ENCODE measurements at places on chromosomes 11 and 22.

- DNase-seq: no peak
Measured at GRCh38 chr22:29484642-29485041, 4.6 kb downstream of the NEFH start.

DNA sequence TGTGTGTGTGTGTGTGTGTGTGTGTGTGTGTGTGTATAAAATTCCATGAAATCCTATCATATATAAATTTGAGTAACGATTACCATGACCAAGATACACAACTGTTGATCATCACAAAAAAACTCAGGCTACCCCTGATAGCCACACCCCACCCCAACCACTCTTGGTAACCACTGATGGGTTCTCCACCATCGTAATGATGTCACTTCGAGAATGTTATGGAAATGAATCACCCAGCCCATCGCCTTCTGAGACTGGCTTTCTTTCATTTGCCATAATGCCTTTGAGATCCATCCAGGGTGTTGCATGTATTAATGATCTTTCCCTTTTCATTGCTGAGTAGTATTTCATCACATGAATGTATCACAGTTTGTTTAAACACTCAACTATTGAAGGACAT lies 496.0 kb downstream of the MIAT start:
- no peak for DNase-seq

GRCh38 chr22:22124374-22124773 lies 120.2 kb upstream of the VPREB1 start:
- DNase-seq: no peak

- no peak for DNase-seq
Measured at GRCh38 chr11:5655474-5655873, 29.4 kb downstream of the TRIM5 start.

GRCh38 chr11:69004411-69005182 lies 8.4 kb downstream of the MRGPRF start:
- no peak for DNase-seq

DNA sequence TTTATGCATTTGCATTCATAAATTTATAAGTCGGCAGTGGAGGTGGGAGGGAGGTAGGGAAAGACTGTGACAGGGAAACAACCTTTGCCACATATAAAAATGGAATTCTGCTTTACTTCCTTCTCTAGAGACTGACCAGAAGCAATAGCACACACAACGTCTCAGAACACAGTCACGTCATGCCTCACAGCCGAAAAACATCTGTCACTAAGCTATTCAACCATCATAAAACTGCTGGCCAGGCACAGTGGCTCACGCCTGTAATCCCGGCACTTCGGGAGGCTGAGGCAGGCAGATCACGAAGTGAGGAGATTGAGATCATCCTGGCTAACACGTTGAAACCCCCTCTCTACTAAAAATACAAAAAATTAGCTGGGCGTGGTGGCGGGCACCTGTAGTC lies 101.0 kb upstream of the CHRM4 start:
- DNase-seq: no peak

DNA sequence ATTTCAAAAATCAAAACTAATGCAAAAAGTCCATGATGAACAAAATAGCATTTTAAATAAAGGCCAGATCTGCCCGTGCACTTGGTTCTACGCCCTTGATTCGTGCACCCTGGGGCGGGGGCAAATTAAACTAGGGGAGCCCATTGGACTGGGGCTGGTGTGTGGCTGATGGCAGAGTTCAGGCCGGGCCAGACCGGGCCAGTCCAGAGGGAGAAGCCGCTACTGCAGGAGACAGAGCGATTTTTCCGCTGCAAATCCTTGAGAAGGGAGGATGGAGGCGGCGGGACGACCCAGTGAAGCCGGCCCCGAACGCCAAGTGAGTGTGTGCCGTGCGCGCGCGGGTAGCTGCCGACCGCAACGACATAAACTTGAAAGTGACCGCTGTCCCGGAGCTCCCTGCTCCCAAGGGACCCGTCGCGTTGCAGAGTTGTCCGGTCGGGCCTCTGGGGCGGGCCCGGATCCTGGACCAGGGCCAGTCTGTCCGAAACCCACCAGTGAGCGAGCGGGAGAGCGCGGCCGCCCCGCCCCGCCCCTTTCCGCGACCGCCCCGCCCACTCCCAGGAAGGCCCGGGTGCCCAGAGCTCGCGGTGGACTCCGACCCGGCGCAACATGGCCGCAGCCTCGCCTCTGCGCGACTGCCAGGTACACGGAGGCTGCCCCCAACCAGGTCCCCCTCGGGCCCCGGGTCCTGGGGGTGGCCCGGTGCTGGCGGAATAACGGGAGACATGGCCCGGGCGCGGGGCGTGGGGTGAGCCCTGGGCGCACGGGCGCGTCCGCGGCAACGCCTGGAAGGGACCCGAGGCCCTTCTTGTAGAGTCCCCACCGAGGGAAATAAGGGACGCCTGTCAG lies at the start of gene TTC38:
Gene TTC38 (plus strand): TSS at position 578 of the 849 bp plus-strand sequence. CDS start 32 bp downstream, at position 610.
- DNase-seq: no peak

DNA sequence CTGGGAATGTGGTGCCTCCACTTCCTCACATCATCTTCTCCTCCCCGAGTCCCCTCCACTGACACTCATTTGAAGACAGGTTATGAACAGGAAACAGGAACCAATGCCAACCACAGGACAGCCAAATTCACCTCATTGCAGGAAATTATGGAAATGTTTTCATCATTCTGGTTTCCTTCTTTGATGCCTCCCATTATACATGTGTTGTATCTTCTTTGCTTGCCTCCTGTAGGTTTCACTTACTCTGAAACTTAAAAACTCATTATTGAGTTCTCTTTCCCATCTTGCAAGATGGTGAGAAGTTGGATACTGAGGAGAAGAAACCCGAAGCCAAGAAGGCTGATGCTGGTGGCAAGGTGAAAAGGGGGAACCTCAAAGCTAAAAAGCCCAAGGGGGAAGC lies 108.5 kb downstream of the PHF21B start:
- no peak for DNase-seq

DNA sequence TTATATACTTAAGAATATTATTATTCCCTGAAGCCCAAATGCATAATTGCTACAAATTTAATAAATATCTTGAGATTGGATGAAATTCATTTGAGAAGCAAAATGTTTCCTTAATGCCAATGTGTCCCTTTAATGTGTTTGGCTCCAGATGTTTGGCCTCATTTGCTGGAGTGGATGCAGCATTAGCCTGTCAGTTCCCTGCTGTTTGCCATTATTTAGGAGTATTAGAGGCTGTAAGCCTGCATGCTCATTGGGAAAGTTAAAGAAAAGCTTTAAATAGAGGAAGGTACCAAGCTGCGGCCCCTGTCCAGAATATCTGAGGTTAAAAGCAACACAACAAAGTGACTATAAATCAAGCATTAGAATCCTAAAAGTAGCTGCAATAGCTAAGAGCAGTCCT lies 54.8 kb upstream of the PITPNB start:
- no peak for DNase-seq

GRCh38 chr22:47406180-47406834 lies 643.9 kb downstream of the TBC1D22A start:
- no peak for DNase-seq

- DNase-seq: no peak
Measured at GRCh38 chr22:37802310-37803194, 5.2 kb upstream of the GCAT start.

DNA sequence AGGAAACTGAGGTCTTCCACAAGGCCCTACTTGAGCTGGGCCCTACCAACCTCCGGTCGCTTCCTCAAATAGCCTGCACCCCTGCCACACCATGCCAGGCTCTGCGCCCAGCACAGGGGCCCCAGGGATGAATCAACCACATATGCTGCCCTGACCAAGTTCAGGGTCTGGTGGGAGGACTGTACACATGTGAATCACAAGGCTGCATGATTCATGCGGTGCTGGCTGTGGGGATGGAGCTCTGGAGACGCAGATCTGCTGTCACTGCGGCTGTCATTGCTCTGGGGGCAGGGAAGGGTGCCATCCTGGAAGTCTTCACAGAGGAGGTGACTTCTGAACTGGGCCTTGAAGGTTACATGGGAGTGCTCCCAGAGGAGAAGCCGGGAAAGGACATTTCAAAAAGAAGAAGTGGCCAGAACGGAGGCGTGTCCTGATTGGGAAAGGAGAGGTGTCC lies 21.5 kb downstream of the CYTH4 start:
- DNase-seq: no peak

DNA sequence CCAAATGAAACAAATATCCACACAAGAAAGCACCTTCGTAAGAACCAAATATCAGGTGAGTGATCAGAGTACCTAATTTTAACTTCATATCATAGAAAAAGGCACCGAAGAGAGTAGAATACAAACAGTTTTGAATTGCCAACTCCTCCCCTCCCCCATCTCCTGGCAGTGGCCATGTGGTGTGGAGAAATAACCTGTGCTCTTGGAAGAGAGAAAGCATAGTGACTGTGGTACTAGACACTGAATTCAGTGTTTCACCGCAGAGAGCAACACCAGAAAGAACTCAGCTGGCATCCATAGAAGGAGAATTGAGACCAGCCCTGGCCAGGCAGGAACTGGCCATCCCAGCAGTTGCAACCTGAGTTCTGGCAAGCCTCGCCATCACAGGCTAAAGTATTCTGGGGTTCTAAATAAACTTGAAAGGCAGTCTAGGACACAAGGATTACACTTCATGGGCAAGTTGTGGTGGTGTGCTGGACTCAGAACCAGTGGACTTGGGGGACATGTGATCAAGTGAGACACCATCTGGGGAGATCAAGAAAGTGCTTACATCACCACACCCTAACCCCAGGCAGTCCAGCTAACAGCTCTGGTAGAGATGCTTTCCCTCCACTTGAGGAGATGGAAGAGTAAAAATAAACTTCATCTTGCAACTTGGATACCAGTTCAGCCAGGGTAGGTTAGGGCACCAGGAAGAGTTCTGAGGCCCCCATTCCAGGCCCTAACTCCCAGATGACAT lies 1003.2 kb downstream of the NTM start:
- no peak for DNase-seq

- no peak for DNase-seq
Measured at GRCh38 chr11:123268156-123268555, 73.1 kb upstream of the CLMP start.

GRCh38 chr11:106551744-106552673 lies 466.3 kb downstream of the GUCY1A2 start:
- DNase-seq: no peak

DNA sequence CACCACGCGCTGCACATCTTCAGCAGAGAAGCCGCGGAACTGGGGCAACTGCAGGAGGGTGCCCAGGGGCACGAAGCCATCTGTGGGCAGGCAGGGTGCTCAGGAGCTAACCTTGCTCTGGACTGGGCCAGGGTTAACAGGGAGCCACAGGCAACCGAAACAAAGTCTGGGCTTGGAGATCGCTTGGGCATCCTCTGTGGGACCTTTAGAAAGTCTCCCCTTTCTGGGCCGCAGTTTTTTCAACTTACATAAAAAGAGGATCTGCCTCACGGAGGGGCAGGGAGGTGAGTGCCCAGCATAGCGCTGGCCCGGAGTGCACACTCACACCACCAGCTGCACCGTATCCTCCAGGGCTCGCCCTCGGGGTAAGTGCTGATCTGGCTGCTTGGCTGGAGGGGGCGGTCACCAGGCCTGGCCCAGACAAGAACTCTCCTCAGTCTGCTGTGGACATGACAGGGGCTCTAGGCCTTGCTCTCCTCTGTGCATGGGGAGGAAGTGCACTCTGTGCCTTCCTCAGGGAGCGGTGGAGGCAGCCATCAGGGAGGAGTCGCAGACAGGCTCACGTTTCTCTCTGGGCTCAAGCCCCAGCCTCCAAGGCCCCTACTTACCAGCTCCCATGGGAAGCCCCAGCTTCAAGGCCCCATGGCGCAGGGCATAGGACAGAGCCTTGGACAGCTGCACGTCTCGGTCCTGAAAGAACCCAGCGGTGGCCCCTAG lies 937 bp downstream of the TRPT1 start:
- no peak for DNase-seq

DNA sequence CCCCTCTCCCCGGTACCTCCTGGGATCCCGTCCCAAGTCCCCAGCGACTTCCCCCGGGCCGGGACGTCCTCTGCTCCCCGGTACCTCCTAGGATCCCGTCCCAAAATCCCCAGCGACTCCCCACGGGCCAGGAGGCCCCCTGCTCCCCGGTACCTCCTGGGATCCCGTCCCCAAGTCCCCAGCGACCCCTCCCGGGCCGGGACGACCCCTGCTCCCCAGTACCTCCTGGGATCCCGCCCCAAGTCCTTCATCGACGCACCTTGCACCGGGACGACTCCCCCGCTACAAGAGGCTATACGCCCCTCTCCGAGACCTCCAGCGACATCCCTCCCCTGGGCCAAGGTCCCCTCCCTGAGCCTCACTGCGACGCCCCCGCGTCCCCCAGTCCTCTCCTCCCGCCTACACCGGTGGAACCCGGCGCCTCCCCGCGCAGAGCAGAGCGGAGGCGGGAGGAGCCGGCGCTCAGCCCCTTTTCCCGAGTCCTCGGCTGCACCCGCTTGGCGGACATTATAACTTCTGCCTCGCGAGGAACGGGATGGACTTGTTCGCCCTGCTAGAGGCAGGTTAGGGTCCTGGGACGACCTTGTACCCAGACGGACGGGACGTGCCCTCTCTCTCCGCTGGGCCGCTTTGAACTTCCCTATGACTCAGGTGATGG lies 912 bp downstream of the KREMEN1 start:
- DNase-seq: no peak

DNA sequence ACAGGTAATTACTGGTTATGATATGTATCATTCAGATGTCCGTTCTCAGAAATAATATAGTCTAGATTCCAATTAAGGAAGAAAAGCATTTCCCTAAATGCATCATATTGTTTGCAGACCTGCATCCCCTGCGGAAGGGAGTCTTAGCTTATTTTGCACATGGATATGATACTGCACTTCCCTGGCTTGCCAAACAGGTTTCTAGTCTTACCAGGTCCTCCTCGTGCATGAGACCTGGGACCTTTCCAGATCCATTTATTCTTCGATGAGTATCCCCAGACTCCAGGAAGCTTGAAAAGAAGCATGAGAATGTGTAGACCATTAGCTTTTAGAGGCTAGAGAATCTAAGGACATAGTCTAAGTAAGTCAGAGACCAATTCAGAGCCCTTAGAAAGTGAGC lies 30.6 kb downstream of the CYB5R2 start:
- no peak for DNase-seq

- DNase-seq: no peak
Measured at GRCh38 chr11:130785380-130786116, 130.7 kb downstream of the SNX19 start.

- DNase-seq: no peak
Measured at GRCh38 chr11:87972133-87972532, 203.1 kb downstream of the RAB38 start.

GRCh38 chr22:20946080-20946986 lies 20.7 kb upstream of the AIFM3 start:
- DNase-seq: no peak

GRCh38 chr22:35903571-35904335 lies 124.9 kb downstream of the RBFOX2 start:
- DNase-seq: no peak

- no peak for DNase-seq
Measured at GRCh38 chr11:78542007-78542406, 32.7 kb downstream of the NARS2 start.

GRCh38 chr11:7657306-7658025 lies 15.8 kb downstream of the CYB5R2 start:
- DNase-seq: no peak

- no peak for DNase-seq
Measured at GRCh38 chr11:13030857-13031256, 21.7 kb downstream of the RASSF10 start.

Measured in stimulated activated CD4-positive, alpha-beta T cell treated with anti-CD3 and anti-CD28 coated beads, Interleukin-1b, Interleukin-23, amount 100 ng/mL, for 1 hour (primary cell).